ENCODE measurements at places on chromosomes 6 and 20.

- DNase-seq = no peak
Measured at GRCh38 chr20:36147690-36148089, 6.8 kb upstream of the EPB41L1 start.

GRCh38 chr6:146305951-146306350, 237.7 kb upstream of the RAB32 start:
- no peak for DNase-seq

DNA sequence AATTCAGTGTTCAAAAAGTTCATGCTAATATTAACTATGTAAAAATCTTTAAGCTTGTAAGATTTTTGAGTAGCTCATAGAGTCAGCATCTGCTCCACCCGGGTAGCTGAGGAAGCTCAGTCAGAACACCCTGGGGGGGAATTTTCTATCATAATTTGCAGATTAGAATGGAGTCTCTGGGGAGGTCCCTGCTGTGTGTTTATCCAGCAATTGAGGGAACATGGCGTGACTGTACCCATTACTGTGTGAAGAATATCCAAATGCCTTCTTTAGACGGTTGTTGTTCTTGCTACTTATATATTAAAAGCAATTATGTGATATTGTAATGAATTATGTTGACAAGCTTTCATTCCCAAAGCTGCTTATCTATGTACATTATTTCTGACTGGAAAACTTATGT, 64.8 kb downstream of the AIG1 start:
- DNase-seq = no peak

DNA sequence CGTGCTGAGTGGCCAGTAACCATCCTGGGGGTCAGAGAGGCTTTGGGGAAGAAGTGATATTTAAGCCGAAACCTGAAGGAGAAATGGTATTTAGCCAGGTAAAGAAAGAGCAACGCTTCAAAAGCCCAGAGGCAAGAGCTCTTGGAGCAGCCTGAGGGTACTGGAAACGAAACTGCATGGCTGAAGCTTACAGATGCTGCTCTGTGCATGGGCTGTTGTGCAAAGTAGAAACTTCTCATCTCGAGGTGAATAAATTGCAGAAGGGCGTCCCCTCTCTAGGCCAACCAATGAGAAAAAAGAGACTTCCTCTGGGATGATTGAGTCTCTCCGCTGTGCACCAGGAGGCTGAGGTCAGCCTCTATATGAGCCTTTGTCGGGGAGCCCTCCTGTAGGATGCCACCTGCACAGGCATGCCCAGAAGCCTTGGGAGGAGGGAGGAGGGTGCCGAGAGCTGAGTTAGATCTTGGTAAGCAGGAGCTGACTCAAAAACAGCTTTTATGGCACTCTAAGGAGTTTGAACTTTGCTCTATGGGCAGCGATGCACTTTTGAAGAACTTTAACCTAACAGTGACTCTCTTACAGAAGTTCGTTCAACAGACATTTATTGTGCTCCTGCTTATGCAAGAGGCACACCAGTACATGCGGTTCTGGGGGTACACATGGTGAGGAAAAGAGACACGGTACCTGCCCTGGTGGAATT, 61.6 kb upstream of the EDN1 start:
- no peak for DNase-seq

DNA sequence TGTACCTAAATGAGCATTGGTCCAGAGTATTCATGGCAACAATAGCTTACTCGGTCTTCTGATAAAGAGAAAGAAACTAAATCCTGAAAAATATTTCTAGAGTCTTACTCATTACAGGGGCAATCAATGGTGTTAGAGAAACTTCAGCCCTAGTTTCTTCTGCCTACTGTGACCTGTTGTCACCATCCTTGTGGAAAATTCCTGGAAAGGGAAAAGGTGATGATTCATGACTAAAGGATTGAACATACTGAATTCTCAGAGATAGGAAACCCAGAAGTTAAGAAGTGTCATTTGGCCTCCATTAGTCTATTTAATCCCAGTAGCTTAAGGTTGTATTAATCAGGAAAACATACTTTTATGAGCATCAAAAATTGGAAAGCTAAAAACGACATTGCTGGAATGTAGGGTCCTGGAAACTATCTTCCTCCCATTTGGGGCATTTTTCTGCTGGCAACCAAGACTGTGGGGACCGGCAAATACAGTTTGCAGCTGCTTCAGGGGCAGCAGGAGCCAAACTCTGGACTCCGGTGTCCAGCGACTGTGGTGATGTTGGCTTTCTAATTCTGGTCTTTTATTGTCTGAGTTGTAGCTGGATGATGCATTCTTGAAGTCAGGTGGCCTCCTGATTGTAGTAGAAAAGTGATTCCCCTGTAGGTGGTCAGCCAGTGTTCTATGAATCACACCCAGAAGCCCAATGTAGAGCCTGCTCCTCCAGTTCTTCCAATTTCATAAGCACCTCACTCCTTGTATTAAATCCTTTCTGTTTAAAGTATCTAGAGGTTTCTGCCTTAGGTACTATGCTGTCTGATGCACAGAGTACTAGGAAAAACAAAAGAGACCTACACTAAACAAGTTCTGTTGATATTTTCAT, 67.6 kb downstream of the LCA5 start:
- no peak for DNase-seq

DNA sequence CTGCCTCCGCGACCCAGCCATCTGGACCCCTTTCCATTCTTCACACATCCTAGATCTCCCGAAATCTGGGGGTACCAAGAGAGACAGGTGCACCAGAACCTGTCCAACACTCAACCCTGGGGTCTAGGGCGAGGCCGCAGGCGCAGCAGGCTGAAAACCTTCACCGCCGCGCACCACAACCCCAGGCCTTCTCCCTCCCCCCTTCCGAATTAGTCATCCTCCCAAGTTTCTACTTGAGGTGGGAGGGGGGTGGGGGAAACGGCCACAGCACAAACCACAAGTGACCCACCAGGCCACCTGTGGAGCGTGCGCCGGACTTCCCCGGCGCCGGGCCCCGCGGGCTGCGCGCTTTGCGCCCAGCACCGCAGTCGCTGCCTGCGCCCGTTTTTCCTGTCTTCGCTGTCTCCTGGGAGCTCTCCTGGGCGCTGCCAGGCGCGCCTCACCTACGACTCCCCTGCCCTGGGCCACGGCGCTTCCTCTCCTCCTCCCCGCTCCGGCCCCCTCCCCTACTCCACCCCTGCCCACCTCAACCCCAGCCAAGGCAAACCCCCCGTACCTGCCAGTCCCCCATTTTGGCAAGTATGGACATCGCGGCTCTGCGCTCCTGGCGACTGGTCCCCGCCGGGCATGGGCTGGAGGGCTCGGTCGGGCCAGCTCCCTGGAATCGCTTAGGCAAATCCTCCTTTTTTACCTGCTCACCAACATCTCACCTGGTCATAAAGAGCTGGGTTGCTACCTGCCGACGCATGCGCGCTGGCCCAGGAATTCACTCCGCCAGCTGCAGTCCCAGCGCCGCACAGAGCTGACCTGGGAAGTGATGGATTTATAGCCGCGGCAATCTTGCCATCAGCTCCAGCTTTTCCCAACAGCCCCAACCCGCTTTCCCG, 4.2 kb upstream of the TFAP2A start:
- no peak for DNase-seq

GRCh38 chr6:14353798-14354197, 236.2 kb downstream of the CD83 start:
- DNase-seq = no peak

GRCh38 chr20:23315099-23315498, 35.5 kb upstream of the NXT1 start:
- DNase-seq = no peak

DNA sequence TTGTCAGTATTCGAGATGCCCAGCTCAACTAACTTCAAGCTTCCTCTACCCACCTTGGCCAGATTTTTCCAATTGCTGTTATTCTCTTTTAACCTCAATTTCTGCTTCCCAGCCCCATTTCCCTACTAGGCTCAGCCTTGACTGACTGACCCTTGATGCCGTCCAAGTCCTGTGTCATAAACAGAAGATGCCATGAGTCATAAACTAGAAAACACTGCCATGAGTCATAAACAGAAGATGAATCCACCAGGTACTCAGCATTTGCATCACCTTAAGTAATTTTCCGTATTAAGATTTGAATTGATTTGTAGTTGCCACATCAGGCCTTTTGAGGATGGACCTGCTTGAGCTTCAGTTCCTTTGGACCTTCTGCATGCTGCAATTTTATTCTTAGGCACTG, 123.8 kb downstream of the FAM83B start:
- no peak for DNase-seq

DNA sequence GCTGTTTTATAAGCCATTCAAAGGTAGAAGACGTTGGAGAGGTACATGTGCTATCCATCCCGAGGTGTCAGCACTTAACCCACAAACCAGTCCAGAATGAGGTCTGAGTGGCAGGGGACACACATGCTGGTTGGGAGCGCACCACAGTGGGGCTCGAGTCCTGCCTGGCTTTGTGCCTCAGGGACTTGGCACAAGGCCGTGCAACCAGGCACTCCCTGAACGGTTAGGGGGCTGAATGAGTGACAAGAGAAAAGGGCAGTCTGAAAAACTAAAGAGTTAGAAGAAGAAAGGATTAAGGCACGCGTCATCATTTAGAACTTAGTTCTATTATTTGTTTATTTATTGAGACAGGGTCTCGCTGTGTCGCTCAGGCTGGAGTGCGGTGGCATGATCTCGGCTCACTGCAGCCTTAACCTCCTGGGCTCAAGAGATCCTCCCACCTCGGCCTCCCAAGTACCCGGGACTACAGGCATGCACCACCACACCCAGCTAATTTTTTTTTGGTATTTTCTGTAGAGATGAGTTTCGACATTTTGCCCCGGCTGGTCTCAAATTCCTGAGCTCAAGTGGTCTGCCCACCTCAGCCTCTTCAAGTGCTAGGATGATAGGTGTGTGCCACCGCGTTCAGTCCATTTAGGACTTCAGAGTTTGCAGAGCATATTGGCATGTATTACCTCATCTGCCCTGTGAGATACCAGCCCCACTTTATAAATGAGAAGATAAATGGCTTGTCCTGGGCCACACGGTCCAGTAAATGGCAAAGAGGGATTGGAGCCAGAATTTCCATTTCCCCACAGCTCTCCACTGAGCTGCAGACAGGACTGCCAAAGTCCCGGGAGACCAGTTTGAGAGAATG, 47.4 kb upstream of the IRF4 start:
- no peak for DNase-seq

- peak; percentile 14 for DNase-seq
Measured at GRCh38 chr6:28355743-28356665, 6.3 kb downstream of the ZKSCAN3 start.

GRCh38 chr6:151387175-151387970, 4.0 kb downstream of the ZBTB2 start:
- DNase-seq = no peak

- DNase-seq = no peak
Measured at GRCh38 chr20:51391926-51392325, 150.6 kb downstream of the NFATC2 start.

DNA sequence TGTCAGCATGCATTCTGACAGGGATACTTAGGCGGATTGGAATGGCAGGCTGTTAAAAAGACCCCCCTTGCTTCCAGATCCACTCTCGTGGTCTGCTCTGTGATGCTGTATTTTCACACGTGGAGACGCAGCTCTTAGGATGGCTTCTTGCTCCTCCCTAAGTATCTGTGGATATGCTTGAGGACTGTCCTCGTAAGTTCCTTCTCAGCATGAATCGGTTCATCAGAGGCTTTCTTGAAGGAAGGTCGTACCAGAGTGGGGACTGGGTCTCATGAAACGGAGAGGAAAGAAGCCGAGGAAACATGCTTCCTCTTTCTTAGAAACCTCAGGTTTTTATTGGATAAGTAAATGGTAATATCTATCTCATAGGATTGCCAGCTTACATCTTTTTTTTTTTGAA, 220.4 kb downstream of the FARS2 start:
- DNase-seq = no peak

- DNase-seq = no peak
Measured at GRCh38 chr20:9043364-9043763, 25.5 kb upstream of the PLCB4 start.

- DNase-seq = peak; percentile 61
Measured at GRCh38 chr20:47610247-47610944, 108.7 kb downstream of the NCOA3 start.

DNA sequence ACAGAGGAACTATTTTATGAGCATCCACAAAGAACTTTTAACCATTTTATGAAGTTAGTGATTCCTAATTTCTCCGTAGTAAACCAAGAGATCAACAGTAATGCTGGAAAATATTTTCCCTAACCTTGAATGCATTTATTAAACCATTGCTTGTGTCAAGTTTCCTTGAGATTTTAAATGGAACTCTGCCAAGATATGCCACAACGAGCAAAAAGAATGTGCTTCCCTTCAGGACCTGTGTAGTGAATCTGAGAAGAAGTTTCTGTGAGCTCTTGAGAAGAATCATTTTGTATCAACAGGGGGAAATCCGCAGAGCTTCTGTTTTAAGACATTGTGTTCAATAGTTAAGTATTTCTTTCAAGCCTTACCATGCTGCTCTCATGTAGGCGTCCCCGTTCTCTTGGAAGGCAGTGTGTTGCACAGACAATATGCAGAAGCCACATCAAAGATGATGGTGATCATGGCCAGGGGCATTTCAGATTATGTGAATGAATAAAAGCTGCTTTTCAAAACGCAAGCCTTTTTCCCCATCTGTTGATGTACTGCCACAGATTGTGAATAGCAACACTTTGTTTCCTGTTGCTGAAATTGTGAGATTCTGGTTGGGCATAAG, 439.8 kb downstream of the BMP2 start:
- no peak for DNase-seq

DNA sequence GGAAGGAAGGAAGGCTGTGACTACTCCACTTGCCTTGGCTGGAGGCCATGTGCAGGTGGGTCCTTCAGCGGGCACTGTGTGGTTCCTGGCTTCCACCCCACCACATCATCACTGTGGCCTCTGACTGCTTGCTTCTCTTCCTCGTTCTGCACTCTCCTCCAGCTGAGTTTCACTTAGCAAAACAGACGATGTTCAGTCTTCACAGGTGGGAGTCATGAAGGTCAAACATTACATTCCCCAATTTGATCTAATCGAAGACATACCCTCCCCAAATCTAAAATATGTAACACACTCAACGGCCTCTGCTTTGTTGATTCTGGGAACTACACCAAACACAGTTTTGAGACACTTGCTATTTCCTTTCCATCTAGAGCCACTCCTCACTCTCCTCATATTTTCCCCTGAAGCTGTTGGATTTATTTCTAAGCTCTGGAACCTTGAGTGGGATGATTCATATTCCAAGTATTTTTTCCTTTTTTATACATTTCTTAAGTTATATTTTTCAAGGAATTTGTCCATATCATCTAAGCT, 132.5 kb upstream of the FOXA2 start:
- no peak for DNase-seq

GRCh38 chr20:20005342-20005741, 11.8 kb upstream of the NAA20 start:
- DNase-seq = no peak

- no peak for DNase-seq
Measured at GRCh38 chr6:20716865-20717264, 182.6 kb downstream of the CDKAL1 start.
